Substantia nigra (tissue), 51 donors: ENCODE measurements at places on chromosomes 6 and 20.
A peak's percentile ranks its signal among the peaks of the same experiment; 100 is the strongest.

- DNase-seq, result no peak
Measured at GRCh38 chr6:160956300-160957035, 35.1 kb upstream of the MAP3K4 start.

GRCh38 chr6:111782887-111783466 lies 90.3 kb downstream of the FYN start:
- DNase-seq, result no peak

GRCh38 chr6:55617272-55617671 lies 38.3 kb upstream of the HMGCLL1 start:
- DNase-seq, result no peak

- no peak for DNase-seq
Measured at GRCh38 chr6:31386977-31387376, 16.4 kb upstream of the MICA start.

- no peak for DNase-seq
Measured at GRCh38 chr20:63216849-63217471, 1.0 kb upstream of the YTHDF1 start.

- no peak for DNase-seq
Measured at GRCh38 chr6:46925563-46926253, 4.0 kb upstream of the ADGRF5 start.

DNA sequence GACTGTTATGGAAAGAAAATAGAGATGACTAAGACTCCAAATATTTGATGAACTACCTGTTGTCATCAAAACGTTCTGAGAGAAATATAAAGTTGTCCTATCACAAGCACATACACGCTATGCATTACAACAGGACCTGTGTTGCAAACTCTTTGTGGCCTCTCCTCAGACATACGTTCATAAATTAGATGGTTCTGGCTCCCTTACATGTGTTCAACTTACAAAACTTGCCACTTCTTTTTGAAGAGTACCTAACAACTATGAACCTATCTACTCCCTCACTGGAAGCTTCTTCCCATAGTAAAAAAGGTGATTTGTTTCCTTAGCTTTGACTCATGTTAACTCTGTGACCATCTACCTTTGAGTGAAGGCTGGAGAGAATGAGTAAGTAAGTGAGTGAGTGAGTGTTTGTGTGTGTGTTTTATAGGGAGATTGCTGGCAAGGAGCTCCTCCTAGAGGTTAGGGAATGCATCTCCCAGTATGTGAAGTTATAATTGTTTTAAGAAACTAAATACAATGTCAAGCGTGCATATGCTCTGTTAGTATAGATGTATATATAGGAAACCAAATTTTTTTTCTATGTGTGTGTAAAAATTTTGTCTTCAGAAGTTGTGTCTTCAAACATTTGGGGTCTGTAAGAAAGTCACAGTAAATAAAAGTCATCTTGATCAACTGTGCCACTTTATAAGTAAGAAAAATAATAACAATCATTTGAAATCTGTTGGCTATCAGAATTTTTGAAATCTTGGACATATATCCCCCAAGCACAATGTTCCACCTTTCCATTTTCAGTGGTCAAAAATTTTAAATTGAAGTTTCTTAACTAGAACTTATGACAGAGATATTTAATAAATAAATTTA lies 1211.1 kb upstream of the GJE1 start:
- no peak for DNase-seq

DNA sequence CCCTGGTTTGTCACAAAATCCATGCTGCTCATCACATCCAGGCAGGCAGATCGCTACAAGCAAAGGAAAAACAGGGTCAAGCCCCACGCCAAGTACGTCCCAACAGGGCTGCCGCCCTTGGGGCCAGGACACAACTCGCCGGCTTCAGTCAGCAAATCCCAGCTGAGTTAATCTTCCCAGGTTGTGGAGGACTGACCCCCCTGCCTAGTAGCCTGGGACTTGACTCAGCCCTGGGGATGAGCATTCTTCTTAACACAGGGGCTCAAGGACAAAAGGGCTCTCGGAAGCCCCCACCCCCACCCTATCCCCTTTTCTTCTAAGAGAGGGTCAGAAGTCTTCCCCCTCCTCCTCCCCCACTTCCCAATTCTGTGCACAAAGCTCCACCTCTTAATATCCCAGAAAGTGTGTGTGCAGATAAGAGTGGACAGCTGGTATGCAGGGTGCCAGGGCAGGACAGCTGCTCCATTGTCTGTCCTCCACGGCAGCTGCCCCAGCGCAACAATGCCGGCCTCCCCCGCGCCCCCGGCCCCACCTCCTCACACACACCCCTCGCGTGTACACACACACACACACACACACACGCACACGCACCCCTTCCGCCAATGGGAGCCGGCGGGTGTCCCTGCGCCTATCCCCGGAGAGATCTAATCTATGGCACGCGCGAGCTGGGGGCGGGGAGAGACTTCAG lies 4.5 kb downstream of the DLL1 start:
- peak; percentile 70 for DNase-seq

DNA sequence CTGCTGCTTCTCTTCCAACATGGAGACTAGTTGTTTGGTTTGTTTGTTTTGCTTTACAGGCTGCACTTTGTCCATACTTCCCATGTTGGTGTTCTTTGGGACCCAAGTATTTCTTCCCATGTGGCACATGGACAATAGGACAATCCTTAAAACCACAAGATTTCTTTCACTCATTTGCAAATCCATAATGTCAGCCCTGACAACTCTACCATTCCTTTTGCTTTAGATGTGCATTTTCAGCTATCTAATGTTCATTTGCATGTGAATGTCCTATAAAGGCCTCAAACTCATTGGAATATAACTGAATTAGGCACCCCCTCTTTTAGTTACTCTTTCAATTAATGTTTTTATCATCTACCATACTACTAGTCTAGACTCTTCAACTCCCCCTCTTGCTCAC lies 16.7 kb downstream of the THEMIS start:
- no peak for DNase-seq

DNA sequence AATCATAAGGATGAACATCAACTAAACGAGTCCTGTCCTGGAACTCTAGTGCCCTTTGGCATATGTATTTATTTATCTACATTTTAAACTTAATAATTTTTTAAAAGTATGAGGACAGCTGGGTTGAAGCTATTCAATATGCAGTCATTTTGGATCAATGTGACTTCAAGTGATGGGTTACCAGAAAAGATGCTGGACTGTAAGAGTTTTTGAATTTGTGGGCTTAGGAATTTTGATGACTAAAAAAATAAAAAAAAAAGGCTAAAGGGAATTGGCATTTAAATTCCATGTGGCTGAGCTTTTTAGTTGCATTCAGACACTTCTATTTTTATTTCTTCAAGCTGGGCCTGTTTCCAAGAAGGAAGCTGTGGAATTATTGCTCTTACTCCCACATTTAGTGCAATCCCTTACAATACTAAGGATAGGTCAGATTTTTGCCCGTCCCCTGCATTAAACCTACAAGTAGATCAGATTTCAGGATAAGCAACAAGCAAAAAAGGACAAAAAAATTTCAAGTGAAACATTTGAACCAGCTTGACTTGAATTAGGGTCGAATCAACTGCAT lies 704.2 kb upstream of the CITED2 start:
- DNase-seq, result no peak

GRCh38 chr6:106247293-106247692 lies 78.3 kb downstream of the ATG5 start:
- DNase-seq, result no peak

GRCh38 chr6:106527979-106528378 lies 101.3 kb downstream of the RTN4IP1 start:
- no peak for DNase-seq

GRCh38 chr20:43691928-43692524 lies 25.1 kb downstream of the MYBL2 start:
- DNase-seq, result peak; percentile 1

DNA sequence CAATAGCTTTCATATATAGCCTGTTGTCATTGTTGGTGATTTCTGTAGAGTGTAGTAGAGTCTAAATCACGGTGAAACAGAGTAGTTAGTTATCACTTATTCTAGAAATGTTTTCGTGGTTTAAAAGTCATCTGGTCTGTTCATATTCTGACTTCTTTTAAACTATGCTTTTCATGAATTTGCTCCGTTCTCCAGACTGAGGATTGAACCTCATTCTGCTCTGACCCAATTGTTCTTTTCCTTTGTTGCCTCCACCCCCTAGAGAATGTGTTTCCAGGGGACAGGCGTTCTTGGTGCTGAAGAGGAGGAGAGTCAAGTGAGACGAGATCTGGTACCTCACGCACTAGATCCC lies 748 bp upstream of the ZNF292 start:
- no peak for DNase-seq

- no peak for DNase-seq
Measured at GRCh38 chr6:30491991-30492952, 3.0 kb downstream of the HLA-E start.

- peak; percentile 21 for DNase-seq
Measured at GRCh38 chr6:154301839-154302752, 54.5 kb downstream of the IPCEF1 start.

DNA sequence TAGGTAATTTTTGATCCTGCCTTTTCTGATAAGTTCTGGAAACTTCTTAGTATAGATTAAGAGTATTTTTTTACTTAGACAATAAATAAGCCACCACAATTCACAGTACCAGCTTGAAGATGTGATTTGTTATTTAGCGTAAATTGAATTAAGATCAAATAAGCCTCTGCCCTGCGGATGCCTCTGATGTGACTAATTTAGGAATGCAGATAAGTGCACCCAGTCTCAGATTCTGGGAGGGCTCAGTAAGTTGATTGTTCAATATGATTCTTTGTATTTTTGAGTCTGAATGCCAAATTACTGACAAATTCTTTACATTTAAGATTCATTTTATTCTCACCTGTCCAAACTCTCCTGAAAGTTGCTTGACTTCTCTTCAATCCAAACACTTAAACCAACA lies 147.5 kb downstream of the THBS2 start:
- no peak for DNase-seq

DNA sequence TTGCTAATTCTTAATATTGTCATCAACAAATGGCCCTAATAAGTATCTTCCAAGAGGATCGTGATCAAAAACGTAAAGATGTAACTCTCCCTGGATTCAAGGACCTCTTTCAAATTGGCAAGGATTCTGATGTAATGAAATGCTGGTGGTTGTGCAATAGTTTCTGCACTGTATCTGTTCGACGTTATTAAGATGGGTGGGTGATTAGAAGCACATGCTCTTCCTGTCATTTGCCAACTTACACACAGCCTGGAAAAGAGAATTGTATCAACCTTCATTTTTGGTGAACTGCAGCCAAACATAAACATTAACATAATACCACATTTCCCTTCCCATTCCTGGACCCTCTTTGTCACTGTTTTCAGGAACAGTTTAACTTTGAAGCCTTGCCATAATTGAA lies 9.8 kb downstream of the FOXQ1 start:
- DNase-seq, result no peak

- DNase-seq, result no peak
Measured at GRCh38 chr20:23020230-23021018, 14.7 kb upstream of the SSTR4 start.

DNA sequence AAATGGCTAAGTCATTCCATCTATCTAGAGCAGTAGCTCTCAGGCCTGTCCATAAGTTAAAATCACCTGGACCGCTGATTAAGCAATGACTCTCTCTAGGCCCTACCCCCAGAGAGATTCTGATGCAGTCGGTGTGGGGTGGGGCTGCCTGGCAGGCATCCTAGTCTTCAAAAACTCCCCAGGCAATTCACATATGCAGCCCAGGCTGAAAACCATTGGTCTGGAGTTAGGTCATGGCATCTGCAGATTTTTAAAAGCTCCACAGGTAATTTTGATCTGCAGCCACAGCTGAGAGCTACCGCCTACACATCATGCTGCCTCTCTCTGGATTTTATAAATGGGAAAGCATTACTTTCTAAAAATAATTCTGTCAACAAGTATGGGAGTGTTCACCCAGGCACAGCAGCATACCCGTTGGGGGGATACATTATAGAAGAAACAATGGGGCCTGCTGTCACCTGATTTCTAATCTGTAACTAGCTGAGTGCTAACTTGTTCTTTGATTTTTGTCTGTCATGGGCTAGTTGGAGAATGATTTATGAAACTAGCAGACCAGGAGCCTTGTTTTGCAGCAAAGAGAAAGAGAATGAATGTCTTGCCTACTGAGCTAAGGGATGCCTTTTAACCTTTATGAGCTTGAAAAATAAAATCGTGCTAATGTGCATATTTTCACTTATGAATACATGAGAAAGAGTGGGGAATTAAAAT lies 44.1 kb upstream of the ATXN1 start:
- DNase-seq, result no peak

- DNase-seq, result no peak
Measured at GRCh38 chr6:65671922-65672321, 35.1 kb downstream of the EYS start.

DNA sequence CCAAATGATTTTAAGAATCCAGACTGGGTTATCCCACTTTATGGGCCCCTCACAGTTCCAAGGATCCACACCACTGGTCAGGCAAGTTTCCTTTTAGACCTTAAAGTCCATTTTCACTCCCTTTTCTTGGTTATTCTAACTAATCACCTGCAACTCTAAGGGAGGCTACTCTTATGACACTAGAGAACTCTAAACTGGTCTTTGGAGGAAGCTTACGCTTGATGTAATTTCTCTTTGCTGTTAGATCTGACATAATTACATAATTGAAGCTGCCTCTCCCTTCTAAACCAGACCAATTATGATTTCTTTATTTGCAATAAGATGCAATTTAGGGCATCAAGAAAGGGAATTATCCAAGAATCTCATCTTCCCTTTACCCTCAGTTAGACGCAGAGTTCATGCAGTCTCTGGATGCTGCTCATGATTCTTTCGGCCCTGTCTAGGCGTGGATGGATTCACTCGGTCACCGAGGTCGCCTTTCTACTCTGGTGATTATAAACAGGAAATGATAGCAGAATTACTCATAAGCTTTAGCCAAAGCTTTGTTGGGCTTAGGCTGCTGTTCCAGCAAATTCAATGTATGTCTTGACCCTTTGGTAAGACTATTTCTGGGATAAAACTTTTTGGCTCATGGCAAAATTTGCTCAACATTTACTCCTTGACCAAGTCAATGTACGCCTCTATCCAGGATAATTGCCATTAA lies 166.4 kb upstream of the PRND start:
- DNase-seq, result no peak

GRCh38 chr20:2065099-2065498 lies 36.5 kb upstream of the STK35 start:
- no peak for DNase-seq

DNA sequence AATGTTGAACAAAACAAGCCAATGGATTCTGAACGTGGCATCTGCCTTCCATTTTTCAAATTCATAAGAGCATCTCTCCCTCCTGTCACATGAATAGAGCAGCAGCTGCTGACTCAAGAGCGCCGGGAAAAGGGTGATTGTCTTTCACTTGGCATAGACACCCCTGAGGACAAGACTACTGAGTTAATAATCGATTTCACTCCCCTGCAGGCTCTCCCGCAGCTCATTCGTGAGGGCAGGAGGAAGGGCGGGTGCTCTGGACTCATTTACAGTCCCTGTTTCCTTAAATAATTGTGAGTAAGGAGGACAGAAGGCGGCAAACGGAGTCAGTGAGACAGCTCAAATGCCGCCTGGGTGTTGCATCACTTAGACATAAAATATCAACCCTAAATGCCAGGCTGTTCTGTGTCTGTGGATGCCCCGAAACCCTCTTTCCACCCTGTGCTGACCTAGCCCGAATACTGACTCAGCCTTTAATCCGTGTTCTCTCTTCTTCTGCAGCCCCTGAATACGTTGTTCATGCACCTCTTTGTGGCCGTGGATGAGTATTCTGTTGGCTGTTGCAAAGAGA lies 21.6 kb downstream of the CFAP61 start:
- no peak for DNase-seq
